ENCODE measurements at places on chromosomes 3 and 15.

- no peak for DNase-seq
These were observed 77.5 kb downstream of the TLE3 start for GRCh38 chr15:70020229-70020628.

- DNase-seq: no peak
These were observed 147.4 kb upstream of the BCHE start for GRCh38 chr3:165984589-165984988.

DNA sequence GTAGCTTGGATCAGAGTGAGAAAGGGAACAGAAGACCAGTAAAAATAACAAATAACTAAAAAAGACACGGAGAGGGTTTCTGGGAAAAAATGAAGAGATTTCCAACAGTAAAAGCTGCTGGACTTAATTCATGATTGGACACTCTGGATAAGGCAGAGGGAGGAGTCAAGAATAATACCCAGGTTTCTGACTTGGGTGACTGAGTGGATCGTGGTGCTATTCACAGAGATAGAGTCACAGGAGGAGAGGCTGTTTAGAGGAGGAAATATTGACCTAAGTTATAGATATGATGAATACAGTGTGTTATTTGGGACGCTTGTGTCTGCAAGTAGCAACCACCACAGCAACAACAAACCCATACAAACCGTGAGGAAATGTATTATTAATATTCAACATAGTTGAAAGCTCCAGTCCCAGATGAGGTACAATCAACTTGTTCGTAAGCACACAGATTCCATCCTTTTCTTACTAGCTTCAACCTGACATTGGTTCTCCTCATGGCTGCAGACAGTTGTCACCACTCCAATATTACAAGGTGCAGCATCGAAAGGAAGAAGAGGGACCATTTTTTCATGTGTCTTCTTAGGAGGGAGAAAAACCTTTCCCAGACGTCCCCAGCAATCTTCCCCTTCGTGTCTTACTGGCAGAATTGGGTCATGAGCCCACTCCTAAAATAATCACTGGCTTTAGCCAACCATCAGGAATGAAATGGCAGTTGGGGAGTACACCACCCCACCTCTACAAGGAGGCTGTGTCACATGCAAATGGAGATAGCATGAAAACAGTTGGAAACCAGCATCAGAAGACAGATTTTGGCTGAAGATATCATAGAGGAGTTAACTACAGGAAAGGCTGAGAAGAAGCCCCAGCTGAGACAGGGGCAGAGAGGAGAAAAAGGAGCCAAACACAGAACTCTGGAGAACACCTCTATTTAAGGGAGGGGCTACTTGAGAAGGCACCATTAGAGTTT is 387.8 kb downstream of the SHQ1 start:
- no peak for DNase-seq

- no peak for DNase-seq
These were observed 10.2 kb upstream of the SLC6A6 start for GRCh38 chr3:14392231-14392630.

DNA sequence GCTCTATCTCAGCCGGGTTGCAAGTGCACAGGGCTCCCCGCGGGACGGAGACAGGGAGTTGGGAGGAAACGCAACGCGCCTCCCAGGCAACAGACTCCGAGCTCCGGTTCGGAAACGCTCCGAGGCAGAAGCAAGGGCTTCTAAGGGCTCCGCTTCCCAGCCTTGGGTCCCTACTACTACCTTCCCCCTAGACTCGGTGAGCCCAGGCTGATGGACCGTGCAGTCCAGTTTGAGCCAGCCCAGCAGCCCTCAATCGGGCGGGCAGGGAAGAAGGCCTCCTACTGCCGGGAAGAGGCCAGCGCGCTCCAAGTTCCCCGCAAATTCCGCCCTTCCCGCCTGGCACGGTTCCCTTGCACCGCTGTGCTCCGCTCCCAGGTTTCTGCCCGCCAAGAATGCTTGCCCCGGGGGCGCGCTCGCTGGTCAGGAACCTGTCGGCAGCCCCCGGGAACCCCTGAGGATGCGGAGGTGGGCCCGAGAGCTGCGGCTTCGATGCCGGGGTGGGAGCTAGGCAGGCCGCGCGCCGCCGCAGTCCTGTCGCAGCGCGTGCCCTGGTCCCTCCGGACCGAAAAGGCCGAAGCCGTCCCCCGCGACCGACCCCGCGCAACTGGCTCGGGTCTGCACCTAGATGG is 728 bp downstream of the TRANK1 start:
- DNase-seq: no peak

DNA sequence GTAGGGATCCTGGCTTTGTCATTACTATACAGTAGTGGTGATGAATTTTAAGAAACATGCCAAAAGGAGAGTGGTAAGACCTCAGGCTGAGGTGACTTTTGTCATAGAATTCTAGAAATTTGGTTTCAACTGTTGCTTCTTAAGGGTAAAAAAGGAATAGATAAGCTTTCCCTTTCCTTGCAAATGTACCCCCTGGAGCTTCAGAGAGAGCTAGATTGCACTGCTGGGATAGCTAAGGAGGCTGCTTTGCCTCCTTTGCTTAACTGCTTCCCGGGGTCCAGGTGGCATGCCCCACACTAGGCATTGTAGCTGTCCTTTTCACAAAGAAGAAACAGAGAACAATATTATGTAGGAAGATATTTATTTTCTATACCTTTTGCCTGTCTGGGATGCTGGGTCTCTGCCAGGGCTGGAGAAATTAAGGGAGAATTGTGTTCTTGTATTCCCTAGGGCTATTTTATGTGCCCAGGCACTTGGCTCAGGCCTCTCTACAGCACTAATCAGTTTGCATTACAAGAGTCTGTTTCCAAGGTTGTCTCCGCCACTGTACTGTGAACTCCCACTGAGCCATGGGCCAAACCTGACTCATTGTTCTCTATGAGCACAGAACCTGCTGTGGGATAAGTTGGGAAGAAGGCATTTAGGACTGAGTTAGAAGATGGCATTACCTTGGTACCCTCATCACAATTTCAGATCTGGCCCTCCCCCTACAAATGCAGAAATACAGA is 460.0 kb downstream of the PDCD6IP start:
- no peak for DNase-seq

GRCh38 chr3:112138219-112138969 is 5.3 kb upstream of the GCSAM start:
- no peak for DNase-seq

- no peak for DNase-seq
These were observed 2.4 kb upstream of the ETV5 start for GRCh38 chr3:186110975-186111974.

GRCh38 chr3:33146791-33147445 is 33.1 kb downstream of the CRTAP start:
- no peak for DNase-seq

GRCh38 chr3:76502076-76502475 is 537.8 kb upstream of the ROBO2 start:
- DNase-seq: no peak

- peak; percentile 92 for DNase-seq
These were observed 4.9 kb upstream of the FAM131A start for GRCh38 chr3:184332370-184333090.

DNA sequence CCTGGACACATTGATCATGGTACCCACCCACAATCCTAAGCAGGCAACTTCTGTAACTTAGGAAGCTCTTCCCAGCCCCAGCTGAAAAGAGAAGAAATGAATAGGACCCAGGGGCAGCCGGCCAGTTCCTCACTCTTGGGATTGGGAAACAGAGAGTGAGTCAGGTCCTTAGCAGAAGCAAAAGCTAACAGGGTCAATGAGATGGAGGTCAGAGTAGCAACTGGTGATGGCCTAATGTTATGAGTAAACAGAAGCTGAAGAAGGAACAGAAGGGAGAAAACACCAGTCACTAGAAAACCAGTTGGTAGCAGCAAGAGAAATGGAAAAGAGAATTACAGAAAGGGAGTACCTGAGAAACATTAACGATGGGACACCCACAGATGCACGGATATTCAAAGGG is 20.0 kb downstream of the RIOX2 start:
- no peak for DNase-seq

- no peak for DNase-seq
These were observed 24.8 kb downstream of the TTC23 start for GRCh38 chr15:99224372-99225214.
